Activated T-cell treated with anti-CD3 and anti-CD28 coated beads, Interleukin-2, amount 50 U/mL, for 4 hours (primary cell): ENCODE measurements at places on chromosomes 6 and 20. TPM values are rescaled to one million over a fixed set of nuclear protein-coding genes. Genes with fewer than 3 reads are reported as not detected.

TUBB2B gene
- total RNA-seq, result 0.61 TPM

TSPYL4 gene
- 18.5 TPM for total RNA-seq

RTF2 gene
- total RNA-seq, result 81.3 TPM

BFSP1 gene
- total RNA-seq, result 0.15 TPM

- no peak for DNase-seq
Observed at GRCh38 chr6:19052219-19052618, 665.1 kb downstream of the RNF144B start.

DNA sequence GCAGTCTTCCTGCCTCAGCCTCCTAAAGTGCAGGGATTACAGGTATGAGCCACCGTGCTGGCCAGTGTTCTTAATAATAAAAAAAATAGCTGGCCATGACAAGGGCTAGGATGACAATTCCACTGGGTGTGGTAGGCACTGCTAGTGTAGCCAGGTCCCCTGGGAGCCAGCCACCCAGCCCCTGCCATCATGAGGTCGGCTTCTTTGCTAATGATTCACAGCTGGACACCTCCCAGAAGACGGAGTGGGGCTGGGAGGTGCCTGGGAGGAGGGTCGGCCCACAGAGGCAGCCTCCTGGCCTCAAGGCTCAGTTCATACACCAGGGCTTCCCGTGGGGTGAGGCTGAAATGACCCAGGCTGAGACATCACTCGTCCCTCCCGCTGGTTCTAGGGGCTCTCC is 230.4 kb downstream of the TAF4 start:
- no peak for DNase-seq

DNA sequence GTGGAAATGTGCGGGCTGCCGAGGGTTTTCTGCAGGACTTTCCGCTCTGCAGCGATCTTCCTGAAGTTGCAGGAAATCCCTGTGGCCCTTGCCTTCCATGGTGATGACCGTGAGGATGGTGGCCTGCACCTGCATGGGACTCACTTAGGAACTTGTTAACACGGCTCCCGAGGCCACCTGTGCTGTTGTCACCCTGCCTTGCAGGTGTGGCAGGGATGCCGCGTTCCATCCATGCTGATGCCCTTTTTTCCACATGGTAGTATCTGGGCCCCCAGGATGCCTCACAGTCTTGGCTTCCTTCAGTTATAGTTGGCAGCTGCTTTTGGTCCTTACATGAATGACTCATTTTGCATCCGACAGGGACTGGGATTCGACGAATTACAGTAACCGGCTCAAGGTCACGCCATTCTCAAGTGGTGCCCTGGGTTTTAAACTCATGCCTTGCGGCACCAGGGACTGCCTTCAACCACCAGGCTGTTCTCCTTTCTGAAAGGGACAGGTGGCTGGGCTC is 37.2 kb downstream of the SYNJ2 start:
- DNase-seq, result no peak

GRCh38 chr6:10201606-10202510 is 213.0 kb downstream of the TFAP2A start:
- DNase-seq, result no peak

GRCh38 chr6:41966961-41967311 is 25.3 kb upstream of the CCND3 start:
- no peak for DNase-seq

DNA sequence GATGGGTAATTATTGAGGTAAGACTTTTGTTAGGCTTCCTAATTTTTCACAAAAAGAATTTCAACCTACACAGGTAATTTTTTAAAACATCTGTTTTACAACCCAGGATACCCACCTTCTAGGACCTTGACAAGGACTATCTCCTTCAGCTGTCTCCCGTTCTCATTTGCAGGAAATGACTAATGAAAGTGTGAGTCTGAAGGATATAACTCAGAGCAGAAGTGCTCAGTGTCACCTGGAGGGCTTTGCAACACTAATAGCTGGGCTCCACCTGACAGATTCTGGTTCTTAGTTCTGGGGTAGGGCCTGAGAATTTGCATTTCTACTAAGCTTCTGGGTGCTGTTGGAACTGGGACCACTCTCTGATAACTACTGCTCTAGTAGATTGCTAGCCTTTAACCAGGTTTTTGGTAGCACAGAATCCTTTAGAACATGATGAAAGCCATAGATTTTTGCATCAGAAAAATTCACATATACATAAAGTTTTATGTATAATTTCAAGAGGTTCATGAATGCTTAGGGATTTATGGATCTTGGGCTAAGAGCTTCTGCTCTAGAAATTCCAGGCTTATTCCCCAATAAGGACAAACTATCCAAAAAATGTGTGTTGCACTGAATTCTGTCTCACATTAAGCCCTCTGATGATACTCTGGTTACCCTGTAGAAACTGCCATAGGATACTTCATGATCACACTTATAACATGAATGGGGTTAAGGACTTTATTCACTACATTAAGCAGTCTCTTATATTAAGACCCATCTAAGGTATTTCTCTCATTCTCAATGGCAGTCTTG is 30.3 kb downstream of the AK9 start:
- DNase-seq, result no peak

DNA sequence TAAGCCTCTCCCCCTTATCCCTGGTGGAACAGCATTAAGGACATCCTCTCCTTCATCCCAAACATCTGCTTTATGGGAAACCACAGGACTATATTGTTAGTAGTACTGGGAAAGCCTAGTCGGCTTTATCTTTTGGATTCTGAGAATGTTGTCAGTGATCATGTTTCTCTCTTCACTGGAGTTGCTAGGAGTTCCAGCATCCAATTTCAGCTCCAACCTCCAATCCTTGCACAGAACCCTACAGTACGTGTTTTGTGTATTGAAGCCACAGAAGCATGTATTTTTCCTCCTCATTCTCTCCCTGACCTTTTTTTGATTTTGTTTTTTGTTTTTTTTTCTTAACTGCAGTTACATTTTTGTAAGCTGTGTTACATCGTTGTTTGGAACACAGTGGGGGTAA is 84.0 kb downstream of the PHACTR3 start:
- DNase-seq, result no peak

DNA sequence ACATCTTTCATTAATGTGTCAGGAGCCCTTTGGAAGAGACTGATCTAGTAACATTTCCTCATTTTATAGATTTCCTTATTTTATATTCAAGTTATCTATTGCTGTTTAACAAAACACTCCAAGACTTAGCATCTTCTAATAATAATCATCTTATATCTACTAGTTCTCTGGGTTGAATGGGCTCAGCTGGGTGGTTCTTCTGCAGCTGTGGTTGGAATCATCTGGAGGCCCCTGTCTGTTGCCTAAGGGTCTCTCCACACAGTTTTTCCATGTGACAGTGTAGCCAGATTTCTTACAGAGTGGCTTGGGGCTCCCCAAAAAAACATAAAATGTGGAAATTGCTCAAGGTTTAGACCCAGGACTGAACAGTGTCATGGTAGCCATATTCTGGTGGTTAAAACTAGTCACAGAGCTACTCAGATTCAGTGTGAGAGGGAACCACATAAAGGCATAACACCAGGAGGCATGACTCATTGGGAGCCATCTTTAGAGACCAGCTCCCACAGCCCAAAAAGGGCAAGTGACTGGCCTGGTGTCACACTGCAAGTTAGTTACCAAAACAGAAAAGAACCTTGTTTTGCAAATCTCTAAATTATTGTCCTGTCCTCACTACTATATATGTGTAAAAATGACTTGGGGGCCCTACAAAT is 11.5 kb downstream of the SLC2A10 start:
- no peak for DNase-seq

GRCh38 chr6:18277237-18278006 is 13.1 kb upstream of the DEK start:
- DNase-seq, result no peak

DNA sequence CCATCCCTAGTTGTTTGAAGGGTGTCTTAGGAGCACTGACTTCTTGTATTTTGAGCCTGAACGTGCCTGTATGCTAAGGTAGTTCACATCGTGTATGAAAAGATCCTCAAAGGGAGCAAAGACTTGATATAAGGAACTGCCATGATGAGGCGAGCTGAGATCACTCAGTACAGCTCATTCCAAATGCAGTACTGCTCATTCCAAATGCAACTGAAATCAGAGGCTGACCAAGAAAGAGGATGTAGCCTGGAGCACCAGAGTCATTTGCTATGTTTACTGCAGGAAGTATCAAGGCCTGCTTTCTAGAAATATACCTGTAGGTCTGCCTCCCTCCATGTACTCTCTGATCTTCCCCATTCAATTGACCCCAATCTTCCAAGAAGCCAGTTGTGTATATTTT is 832.2 kb downstream of the EYS start:
- no peak for DNase-seq

DNA sequence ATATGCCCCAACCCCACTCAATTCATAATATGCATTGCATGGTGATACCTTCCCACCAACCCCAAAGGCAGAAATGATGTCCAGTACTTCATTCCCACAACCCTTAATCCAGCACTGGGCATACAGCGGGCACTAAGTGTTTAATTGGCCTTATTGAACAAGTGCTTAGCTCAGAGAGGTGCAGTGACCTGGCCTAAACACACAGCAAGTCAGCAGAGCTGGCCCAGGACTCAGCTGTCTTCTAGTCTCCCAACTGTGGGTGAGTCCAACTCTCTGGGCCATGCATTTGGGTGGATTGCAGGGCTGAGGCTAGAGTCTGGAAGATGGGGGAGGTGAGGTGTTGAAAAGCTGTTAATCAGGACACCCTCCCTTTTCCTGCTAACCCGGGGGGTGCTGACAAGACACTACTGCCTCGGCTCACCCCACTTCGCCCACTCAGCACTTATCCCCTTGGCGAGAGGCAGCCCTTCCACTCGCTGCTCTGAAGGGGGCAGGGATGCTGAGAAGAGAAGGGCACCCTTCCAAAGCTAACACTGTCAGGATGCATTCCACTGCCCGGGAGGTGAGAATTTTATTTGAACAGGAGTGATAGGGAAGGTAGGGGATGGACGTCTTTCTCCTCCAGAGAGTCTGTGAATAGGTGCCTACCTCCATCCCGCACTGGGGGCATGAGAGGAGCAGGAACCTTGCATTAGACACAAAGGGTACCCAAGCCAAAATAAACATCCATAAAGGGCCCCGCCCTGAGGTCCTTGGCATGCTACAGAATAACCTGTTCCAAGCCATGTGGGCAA is 14.2 kb downstream of the KCNK5 start:
- no peak for DNase-seq

GRCh38 chr6:99093456-99094190 is 145.9 kb upstream of the FBXL4 start:
- no peak for DNase-seq

DNA sequence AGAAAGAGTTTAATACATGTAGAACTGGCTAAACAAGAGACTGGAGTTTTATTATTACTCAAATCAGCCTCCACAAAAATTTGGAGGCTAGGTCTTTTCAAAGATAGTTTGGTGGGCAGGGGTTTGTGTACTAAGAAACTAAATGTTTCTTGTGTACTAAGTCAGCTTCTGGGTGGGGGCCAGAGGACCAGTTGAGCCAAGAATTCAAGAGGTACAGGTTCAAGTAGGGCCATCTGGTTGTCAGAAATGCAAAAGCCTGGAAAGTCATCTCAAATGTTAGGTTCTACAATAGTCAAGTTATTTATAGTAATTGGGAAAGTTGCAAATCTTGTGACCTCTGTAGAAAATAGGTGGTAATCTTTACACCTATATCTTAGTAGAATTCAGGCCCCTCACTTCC is 51.7 kb downstream of the CEP43 start:
- no peak for DNase-seq
